CD4-positive, CD25-positive, alpha-beta regulatory T cell (primary cell): ENCODE measurements at places on chromosomes 12 and 14. TPM values are rescaled to one million over a fixed set of nuclear protein-coding genes. Genes with fewer than 3 reads are reported as not detected.

DNA sequence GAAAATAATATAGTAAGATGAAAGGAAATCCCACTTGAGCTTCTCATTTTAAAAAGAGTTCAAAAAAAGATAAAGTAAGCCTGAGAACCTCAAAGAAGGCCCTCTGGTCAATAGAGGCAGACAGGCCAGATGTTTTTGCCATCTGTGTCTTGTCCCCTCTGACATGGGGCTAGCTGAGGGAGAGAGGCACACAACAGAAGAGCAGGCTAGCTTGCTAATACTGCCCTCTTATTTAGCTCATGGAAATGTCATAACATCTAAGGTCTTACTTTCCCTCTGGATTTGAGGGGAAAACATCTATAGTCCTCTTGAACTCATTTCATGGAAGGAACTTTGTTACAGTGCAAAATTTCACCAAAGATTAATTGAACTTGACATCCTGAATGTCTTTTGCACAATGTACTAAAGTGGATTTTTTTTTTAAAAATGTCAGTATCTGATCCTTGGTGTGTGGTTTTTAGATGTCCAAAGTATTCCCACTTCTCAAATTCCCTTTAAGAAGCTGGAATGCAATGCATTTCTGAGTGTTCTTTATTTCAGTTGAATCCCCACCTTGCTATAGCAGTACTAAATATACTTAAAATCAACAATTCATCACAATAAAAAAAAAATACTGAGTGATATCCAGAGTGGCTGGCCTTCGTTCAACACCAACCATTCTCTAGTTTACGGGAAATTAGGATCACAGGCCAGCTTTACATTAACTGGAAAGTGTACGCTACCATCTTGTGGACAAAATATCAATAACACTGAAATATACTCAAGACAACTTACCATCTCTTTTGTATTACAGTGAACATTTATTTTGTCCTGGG, 176.7 kb downstream of the PAH start:
- H3K27ac ChIP-seq, result no peak overlapping the region
- no peak for DNase-seq
- H3K4me3 ChIP-seq, result no peak overlapping the region
- no peaks in the 10 kb centered on the region for H3K4me1 ChIP-seq

GRCh38 chr12:88677464-88677863, 97.2 kb upstream of the KITLG start:
- no peak overlapping the region for H3K4me3 ChIP-seq
- H3K27me3 ChIP-seq, result no peaks in the 10 kb centered on the region
- H3K27ac ChIP-seq, result no peak overlapping the region
- H3K36me3 ChIP-seq, result no peaks in the 10 kb centered on the region
- no peaks in the 10 kb centered on the region for H3K4me1 ChIP-seq
- no peak for DNase-seq

DNA sequence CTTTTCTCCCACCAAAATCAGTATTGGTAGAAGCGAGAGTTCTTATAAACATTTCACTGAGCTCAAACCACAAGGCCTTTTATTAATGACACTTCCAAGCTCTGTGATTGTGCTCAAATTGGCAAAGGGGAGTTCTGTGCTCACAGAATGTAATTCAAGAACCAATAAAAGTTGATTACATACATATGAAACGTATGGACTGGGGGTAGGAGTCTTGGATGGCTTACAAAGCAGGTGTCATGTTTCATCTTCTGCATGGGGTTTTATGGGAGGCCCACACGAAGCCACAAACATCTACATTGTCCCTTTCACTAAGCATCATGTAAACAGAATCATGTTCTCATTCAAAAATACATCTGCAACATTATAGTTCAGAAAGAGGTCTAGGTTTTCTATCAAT, 828.3 kb downstream of the VRK1 start:
- H3K27ac ChIP-seq, result no peak overlapping the region
- peaks cover 10% of the 10 kb centered on the region for H3K4me1 ChIP-seq
- DNase-seq, result no peak
- no peaks in the 10 kb centered on the region for H3K27me3 ChIP-seq
- H3K36me3 ChIP-seq, result no peaks in the 10 kb centered on the region

GRCh38 chr12:121750507-121750955, 38.0 kb downstream of the TMEM120B start:
- no peak overlapping the region for H3K4me3 ChIP-seq
- H3K27ac ChIP-seq, result no peak overlapping the region
- no peaks in the 10 kb centered on the region for H3K36me3 ChIP-seq
- H3K27me3 ChIP-seq, result no peaks in the 10 kb centered on the region
- DNase-seq, result peak; percentile 11
- peaks cover 5% of the 10 kb centered on the region for H3K4me1 ChIP-seq

- H3K4me3 ChIP-seq, result no peak overlapping the region
- no peaks in the 10 kb centered on the region for H3K27me3 ChIP-seq
- no peak overlapping the region for H3K27ac ChIP-seq
Observed at GRCh38 chr12:104712477-104712876, 245.6 kb downstream of the SLC41A2 start.

DNA sequence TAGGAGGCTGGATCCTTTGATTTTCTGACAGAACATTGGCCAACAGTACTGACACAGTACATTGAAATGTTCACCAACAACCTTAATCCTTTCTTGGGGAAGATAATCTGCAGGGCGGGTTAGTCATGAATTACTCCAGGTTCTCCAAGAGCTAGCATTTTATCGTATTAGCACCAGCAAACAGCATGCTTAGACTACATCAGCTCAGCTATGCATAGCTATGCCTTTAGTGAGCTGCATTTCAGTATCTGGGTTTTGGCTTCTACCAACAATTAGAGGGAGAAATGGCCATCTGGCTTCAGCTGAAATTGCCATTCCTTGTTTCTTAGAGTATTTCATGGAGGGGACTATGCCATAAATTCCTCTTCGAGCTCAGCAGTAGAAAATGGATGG, 33.8 kb downstream of the SAMD4A start:
- no peak for DNase-seq
- no peaks in the 10 kb centered on the region for H3K4me1 ChIP-seq
- no peak overlapping the region for H3K27ac ChIP-seq
- H3K27me3 ChIP-seq, result no peaks in the 10 kb centered on the region
- H3K4me3 ChIP-seq, result no peak overlapping the region

DNA sequence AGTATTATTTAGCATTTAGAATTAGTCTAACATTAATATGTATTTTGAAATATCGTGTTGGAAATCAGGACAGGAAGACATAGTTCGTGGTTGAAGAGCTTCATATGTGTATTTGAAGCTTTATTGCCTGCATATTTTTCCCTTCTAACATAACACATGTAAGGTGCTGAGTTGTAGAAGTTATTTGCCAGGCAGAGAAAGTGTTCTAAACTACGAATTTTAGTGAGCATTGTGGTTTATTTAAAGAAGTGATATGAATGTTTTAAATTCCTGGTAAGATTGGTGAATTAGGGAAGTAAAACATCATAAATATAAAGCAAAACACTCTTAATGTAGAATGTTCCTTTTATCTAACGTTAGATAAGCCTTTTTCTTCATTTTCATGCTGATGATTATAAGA, 2.5 kb downstream of the RASSF3 start:
- H3K27ac ChIP-seq, result peak overlapping the region; percentile 85
- no peaks in the 10 kb centered on the region for H3K27me3 ChIP-seq
- DNase-seq, result no peak
- H3K36me3 ChIP-seq, result peaks cover 34% of the 10 kb centered on the region
- H3K4me3 ChIP-seq, result peak overlapping the region; percentile 99
- peaks cover 70% of the 10 kb centered on the region for H3K4me1 ChIP-seq

- H3K4me3 ChIP-seq, result no peak overlapping the region
- no peak for DNase-seq
- H3K27ac ChIP-seq, result no peak overlapping the region
- no peaks in the 10 kb centered on the region for H3K27me3 ChIP-seq
- no peaks in the 10 kb centered on the region for H3K4me1 ChIP-seq
Observed at GRCh38 chr12:83389237-83389996, 702.7 kb downstream of the TMTC2 start.

DNA sequence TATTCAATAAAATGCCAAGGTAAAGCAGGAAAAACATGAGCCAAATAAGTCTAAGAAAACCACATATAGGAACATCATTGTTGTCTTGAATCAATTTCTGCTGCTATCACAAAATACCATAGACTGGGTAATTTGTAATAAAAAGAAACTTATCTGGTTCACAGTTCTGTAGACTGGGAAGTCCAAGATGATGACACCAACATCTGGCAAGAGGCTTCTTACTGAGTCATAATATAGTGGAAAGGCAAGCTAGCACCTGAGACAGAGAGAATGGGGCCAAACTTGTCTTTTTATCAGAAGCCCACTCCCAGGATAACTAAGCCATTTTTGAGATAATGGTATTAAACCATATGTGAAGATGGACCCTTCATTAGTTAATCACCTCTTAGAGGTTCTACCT, 975.9 kb downstream of the FLRT2 start:
- no peak overlapping the region for H3K27ac ChIP-seq
- H3K4me1 ChIP-seq, result no peaks in the 10 kb centered on the region
- no peaks in the 10 kb centered on the region for H3K27me3 ChIP-seq

GRCh38 chr12:114339626-114340025, 66.3 kb downstream of the TBX5 start:
- DNase-seq, result no peak
- no peaks in the 10 kb centered on the region for H3K4me1 ChIP-seq
- H3K27me3 ChIP-seq, result no peaks in the 10 kb centered on the region
- H3K27ac ChIP-seq, result no peak overlapping the region

DNA sequence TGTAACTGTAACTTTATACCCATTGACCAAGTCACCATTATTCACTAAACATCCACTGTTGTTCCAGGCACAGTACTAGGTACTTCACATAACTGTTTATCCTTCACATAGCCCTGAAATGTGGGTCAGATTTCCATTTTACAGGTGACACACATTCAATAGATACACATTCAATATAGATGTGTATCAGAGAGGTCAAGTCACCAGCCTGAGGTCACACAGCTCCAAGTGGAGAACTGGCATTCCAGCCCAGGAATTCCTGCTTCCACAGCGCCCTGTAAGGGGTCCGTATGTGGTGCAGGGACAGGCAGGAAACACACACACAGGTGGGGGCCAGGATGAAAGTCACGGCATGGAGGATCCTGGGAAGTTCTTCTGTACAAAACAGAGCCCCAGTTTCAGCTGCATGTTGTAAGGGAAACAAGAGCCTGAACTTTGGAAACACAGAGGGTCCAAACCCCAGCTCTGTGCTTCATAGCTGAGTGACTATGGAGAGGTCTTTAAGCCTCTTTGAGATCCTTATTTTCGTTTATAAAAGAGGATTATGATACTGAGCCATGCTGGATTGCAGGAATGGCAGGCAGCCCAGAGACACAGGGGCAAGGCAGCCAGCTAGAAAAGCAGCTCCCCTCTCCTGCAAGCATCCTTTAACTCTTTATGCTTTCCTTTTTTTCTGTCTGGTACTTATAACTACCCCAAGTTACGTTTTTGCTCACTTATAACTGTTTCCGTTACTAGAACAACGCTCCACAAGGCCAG, 50.3 kb upstream of the DICER1 start:
- no peak for DNase-seq
- H3K27ac ChIP-seq, result no peak overlapping the region
- H3K36me3 ChIP-seq, result no peaks in the 10 kb centered on the region
- no peaks in the 10 kb centered on the region for H3K4me1 ChIP-seq
- H3K27me3 ChIP-seq, result no peaks in the 10 kb centered on the region
- no peak overlapping the region for H3K4me3 ChIP-seq

The PMEL gene
- polyA plus RNA-seq, result not detected

The SOX5 gene
- polyA plus RNA-seq, result not detected

The PLCZ1 gene
- polyA plus RNA-seq, result not detected
